ENCODE measurements at places on chromosomes 3 and 15.
A peak's percentile ranks its signal among the peaks of the same experiment; 100 is the strongest.

DNA sequence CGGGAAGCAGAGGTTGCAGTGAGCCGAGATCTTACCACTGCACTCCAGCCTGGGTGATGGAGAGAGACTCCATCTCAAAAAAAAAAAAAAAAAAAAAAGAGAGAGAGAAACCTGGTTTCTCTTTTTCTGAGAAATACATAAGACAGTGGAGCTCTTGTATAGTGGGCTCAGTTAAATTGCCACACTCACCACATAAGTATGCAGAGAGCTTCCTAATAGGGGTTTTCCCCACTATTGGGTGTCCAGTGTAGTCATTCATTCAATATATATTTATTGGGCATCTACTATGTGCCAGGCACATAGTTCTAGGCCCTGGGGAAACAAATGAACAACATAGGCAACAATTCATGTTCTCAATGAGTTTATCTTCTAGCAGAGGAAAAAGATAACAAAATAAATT is 48.9 kb upstream of the FMN1 start:
- no peak for DNase-seq

- DNase-seq: no peak
Observed at GRCh38 chr3:38706961-38707360, 57.5 kb upstream of the SCN5A start.

DNA sequence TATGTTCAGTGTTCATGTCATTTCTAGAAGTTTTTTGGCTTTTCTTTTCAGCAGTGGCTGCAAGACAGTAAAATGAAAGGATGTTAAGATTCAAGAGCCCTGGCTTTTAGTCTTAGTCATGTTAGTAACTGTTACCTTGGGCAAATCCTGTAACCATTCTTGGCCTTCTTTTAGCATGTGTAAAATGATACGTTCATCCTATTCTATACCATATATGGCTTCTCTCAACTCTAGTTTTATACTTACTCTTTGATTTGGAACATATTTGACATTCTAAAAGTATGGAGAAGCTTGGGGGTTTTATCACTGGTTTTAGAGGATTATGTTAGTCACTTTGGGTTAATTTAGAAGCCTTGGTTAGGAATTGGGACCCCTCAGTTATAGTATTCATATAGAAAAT is 20.1 kb downstream of the GTF2E1 start:
- DNase-seq: no peak

DNA sequence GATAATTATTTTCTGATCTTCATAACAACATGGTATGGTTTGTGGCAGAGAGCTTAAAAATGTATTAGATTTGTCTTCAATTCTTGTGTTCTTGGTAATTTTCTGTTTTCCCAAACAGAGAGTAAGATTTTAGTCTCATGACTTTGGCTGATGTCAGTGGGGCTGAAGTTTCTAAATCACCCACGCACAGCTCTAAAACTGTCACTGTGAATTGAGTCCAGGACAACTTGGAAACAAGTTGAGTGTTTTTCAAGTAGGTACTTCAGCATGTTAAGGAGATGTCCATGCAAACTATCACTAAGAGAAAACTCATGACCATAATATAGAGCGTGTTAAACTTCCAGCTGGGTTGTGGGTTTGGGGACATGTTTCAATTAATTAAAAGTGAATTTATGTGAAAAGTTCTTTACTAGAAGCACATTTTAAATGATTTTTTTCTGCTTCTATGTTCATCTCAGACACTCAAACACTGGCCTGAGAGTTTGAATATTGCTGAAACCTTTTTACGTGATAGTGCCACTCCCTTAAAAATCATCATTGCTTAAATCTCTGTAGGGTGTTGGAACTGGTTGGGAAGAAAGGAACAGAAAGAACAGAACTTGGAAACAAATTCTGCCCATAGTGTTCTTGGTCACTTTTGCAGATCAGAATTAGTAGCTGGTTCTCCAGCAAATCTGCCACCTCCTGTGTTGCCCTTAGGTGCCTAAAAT is 89.8 kb downstream of the KLHL25 start:
- DNase-seq: no peak

GRCh38 chr15:66847565-66847991 is 145.5 kb downstream of the SMAD6 start:
- no peak for DNase-seq

DNA sequence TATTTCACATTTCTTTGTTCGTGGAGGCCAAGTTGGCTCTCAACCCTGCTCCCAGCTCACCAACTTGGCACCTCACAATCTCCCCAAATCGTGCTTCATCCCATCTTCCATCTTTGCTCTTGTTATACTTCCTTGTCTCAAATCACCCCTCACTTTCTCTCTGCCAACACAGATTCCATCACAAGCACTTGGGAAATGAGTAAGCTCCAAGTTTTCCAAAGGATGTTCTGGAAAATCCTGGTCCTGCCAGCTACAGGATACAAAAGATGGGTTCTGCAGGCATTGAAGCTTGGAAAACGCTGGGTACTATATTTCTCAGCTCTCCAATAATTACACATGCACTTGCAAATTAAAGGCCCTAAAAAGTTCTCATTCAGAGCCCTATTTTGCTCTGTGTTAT is 4.1 kb upstream of the TM4SF4 start:
- DNase-seq: no peak

- DNase-seq: no peak
Observed at GRCh38 chr3:4982773-4983738, 3.8 kb downstream of the BHLHE40 start.

DNA sequence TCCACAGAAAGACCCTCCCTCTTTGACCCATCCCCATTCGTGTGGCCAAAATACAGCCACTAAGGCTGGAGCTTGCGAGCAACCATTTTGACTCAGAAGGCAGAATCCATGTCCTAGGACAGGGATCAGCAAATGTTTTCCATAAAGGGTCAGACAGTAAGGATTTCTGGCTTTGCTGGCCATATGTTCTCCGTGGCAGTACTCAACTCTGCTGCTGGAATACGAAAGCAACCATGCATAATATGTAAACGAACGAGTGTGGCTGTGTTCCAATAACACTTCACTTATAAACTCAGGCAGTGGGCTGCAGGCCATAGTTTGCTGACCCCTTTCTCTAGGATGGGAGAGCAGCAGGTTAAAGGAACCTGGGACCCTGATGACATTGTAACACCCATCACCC is 77.6 kb upstream of the WNT5A start:
- no peak for DNase-seq

GRCh38 chr3:31234145-31234544 is 298.6 kb upstream of the STT3B start:
- DNase-seq: no peak

- DNase-seq: peak; percentile 54
Observed at GRCh38 chr3:60931452-60931851, 319.8 kb downstream of the FHIT start.

GRCh38 chr15:26662283-26662682 is 110.6 kb downstream of the GABRB3 start:
- DNase-seq: no peak

DNA sequence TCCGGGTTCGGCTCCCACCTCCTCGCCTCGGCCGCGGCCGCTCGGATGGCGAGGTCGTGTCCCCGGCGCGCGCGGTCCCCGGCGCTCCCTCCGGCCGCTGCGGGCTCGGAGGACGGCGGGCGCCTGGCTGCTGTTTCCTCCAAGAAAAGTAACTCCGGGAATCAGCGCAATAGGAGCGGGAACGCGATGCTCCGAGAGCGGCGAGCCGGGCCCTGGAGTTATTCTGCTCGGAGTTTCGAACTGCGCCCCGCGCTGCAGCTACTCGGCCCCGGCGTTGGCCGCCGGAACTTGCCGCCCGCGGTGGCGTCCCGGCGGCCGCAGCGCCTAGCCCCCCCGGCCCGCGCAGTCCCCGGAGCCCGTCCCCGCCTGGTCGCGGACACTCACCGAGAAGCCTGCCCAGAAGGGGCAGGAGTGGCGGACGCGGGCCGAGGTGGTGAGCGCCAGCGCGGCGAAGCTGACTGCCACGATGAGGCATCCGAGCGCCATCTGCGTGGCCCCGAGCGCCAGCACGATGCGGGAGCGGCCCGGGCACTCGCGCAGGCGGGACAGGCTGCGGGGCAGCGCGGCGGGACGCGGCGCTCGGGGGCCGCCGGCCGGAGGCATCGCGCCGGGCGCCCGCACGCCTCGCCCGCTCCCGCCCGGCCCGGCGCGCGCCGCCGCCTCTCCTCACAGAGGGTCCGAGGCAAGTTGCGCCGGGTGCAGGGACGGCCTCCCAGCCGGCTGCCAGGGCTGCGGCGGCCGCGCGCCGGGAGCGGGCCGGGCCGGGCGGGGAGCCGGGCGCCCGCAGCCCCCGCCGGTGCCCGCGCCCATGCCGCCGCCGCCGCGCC is 251.9 kb downstream of the TJP1 start:
- DNase-seq: no peak

DNA sequence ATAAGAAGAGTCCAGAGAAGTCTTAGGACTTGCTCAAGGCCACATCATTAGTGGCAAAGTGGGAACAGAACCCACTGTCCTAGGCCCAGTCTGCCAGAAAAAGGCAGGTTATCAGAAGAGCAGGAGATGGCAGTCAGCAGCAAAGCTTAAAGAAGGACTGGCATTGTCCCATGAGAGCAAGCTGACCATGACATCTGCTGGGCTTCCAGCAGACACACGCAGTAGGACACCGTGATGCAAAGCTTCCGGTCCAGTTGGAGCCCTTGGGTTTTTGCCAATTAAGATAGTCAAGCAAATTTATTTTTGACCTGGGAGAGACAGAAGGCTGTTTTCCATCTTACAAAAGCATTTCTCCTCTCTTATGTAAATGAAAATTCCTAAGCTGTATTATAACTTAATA is 42.1 kb downstream of the ZBTB38 start:
- no peak for DNase-seq

- no peak for DNase-seq
Observed at GRCh38 chr3:110579840-110580550, 491.6 kb upstream of the NECTIN3 start.

DNA sequence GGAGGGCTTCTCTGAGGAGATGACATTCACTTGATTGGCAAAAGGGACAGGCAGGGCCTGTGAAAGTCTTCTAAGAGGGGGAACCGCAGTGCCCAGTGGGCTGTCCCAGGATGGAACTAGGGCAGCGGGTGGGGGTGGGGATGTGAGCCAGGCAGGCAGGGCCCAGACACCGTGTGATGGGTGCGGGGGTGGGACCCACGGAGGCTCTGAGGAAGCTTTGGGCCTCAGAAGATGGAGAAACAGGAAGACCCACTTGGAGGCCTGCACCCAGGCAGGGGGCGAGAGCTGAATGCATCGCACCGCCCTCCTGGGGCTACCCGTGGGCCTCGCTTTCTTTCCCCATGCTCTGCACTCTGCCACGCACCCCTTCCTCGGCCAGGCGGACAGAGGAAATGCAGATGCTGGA is 32.9 kb upstream of the ACAD9 start:
- DNase-seq: no peak

DNA sequence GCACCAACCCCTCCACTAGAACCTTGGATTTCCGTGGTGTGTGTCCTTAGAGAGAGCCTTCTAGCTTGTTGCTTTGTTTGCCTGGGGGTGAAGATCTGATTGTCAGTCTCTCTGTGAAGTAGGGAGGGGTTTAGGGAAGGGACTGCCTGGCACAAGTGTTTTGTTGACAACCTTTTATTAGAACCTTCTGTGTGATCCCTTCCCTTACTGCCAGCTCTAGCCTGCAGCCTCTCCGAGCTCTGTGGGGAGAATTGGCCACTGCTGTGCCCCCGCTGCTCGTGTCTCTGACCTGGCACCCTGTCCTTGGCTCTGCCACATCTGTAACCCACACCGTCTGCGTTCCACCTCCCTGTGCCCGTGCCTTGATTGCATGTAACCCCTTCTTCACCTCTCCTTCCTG is 30.9 kb upstream of the PCSK6 start:
- no peak for DNase-seq

DNA sequence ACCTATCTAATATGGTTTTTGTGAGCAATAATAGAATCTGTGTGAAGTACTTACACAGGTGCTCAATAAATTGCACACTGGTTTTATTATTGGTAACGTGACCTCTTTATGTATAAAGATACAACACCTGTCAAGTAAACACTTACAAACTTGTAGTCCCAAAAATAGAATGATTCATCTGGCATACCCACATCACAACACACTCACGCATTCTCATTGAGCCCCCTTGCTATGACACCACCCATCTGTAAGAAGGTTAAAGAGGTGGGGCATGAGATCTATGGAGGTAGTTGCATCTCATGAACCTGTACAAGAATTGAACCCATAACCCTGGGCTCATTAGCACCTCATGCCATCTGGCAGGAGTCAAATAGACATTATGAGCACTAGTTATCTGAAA is 134.9 kb upstream of the THBS1 start:
- no peak for DNase-seq

DNA sequence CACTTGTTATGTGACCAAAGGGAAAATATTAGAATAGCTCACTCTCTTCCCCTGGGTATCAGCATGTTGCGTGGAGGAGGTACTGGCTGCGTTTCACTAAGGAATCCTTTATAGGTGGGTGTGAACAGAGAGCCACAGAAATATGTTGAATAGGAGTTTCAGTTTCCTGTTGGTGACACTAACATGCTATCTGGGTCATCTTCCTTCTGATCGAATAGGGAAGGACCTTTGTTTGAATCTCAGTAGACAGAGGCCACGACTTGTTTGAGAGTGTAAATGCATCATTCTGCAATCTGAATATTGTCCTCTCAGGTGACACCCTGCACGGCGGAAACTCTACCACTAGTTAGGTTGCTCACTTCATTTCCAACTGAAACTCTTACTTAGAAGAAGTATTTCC is 157.9 kb upstream of the SLC2A2 start:
- no peak for DNase-seq

DNA sequence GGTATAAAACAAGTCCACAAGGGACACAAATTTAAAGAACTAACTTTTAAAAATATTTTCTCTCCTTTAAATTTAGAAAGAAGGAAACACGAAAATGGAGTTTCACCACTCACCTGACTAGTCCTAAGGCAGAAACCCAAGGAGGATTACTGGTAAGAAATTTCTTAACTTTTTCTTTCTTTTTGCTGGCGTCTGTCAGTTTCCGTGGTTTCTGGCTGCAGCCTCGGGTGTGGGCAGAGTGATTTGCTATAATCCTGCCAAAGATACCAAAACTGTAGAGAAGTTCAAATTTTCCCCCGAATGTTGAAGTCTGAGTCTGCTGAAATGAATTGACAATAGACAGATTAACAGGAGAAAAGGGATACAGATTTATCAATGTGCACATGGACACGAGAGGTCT is 843.6 kb upstream of the ALCAM start:
- DNase-seq: no peak

DNA sequence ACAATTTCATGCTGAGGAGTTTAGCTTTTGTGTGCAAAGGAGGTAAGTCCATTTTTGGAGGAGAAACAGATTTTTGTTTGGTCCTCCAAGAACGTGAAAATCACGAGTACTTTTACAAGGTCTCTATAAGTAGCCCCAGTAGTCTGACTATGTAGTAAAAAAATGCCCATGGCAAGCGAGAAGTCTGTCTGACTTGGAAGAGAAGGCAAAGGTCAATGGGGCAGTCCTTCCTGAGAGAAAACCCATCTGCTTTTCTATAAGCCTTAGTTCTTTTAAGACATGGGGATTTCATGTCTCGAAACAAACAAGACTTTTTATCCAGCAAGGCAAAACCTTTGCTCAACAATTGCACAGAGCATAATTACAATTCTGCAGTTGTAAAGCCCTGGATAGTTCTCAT is 183.2 kb downstream of the GAP43 start:
- no peak for DNase-seq

- DNase-seq: peak; percentile 5
Observed at GRCh38 chr15:39621210-39621609, 40.3 kb downstream of the THBS1 start.

GRCh38 chr3:5565026-5565425 is 377.5 kb downstream of the EDEM1 start:
- no peak for DNase-seq

GRCh38 chr15:73585871-73586654 is 47.1 kb downstream of the NPTN start:
- no peak for DNase-seq

- DNase-seq: no peak
Observed at GRCh38 chr15:39628546-39629257, 47.8 kb downstream of the THBS1 start.
